ENCODE measurements at places on chromosomes 12 and 14. TPM values are rescaled to one million over a fixed set of nuclear protein-coding genes. Genes with fewer than 3 reads are reported as not detected.

Gene GAS2L3
- total RNA-seq = 11.5 TPM

Gene KRT74
- not detected for total RNA-seq

Gene PMEL
- total RNA-seq = 0.65 TPM

Gene SOAT2
- not detected for total RNA-seq

Gene ANO2
- 0.07 TPM for total RNA-seq

Gene OTUB2
- 1.8 TPM for total RNA-seq

Gene RNASE4
- total RNA-seq = 59.6 TPM
